Large intestine (tissue), 12 donors: ENCODE measurements at places on chromosomes 7 and 10. TPM values are rescaled to one million over a fixed set of nuclear protein-coding genes. Genes with fewer than 3 reads are reported as not detected.
A peak's percentile ranks its signal among the peaks of the same experiment; 100 is the strongest.

- DNase-seq = no peak
Observed at GRCh38 chr10:22322641-22323160, 1.8 kb downstream of the BMI1 start.

GRCh38 chr7:56083150-56083785 lies 9.5 kb downstream of the PHKG1 start:
- DNase-seq = no peak

- DNase-seq = no peak
Observed at GRCh38 chr7:44794331-44794730, 2.1 kb upstream of the PPIA start.

- peak; percentile 3 for DNase-seq
Observed at GRCh38 chr7:107643938-107644308, 16.7 kb upstream of the SLC26A4 start.

TLX1 gene
- 0.57 TPM for polyA plus RNA-seq

HOXA2 gene
- polyA plus RNA-seq = 5.5 TPM
